ENCODE measurements at places on chromosomes 2 and 18. TPM values are rescaled to one million over a fixed set of nuclear protein-coding genes. Genes with fewer than 3 reads are reported as not detected.

The SLC9A4 gene
- total RNA-seq, result not detected

- DNase-seq, result no peak
Observed at GRCh38 chr18:37553633-37554398, 11.8 kb downstream of the CELF4 start.

- peak; percentile 35 for DNase-seq
Observed at GRCh38 chr2:219576505-219577388, 4.6 kb downstream of the INHA start.

DNA sequence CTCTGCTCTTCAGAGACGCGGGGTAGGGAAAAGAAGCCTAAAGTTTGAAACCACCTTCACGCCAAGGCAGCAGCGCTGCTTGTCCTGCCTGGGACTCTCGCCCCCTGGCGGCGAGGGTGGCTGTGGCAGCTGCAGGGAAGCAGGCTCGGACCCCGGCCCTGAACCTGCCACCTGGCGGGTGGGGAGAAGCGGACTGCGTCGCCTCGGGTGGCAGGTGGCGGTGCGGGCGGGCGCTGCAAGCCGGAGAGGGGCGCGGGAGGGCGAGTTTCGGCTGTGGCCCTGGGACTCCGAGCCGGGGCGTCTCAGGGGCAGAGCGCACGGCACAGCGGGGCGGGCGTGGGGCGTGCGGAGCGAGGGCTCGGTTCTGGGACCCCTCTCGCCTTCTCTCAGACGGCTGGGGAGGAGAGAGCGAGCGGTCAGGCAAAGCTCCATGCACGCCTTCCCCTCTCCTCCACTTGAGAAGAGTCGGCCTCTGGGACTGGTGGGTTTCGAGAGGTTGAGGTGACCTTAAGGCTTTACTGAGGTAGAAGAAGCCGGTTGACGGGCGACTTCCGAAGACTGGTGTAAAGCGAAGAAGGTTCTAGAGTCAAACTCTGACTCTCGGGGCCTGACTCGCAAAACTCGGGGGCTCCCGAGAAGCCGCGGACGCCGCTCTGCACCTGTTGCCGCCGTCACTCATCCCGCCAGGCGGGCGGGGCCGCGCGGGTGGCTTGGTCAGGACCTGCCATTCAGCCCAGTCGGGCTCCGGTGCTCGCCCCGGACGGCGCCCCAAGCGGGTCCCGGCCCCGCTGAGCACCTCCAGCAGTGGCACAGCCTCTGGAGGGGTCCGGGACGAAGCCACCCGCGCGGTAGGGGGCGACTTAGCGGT lies 1.1 kb upstream of the BOLL start:
- no peak for DNase-seq

DNA sequence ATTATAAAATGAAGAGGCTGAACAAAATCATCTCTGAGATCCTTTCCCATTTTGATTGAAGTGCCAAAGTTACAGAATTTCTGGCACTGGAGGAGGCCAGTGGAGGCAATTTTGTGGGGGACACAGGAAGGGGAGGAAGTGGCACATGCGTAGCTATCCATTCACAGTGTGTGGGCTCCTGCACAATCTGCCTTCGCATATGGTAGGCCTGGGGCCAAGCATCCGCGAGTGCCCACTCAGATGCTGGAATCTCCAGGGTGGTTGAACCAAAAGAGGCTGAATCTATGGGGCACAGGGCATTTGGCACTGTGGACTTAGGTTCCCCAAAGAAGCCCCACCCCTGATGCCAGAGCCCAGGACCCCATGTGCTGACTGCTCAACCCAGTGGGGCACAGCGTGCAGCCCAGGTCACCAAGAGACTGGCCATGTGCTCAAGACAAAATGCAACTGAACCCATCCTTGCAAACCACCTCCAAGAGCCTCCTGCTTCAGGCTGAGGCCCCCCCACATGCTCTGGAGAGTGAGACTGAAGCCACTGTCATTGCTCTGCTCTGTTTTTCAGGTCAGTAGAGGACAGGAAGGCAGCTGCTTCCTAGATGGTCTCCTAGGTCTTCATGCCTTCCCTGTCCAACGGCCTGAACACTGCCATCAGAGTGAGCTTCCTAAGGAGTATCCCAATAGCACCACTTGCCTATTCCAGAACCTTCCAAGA lies 28.5 kb downstream of the ST8SIA5 start:
- no peak for DNase-seq

- DNase-seq, result no peak
Observed at GRCh38 chr2:199583676-199584075, 125.9 kb upstream of the SATB2 start.

GRCh38 chr2:33238111-33238510 lies 238.3 kb upstream of the RASGRP3 start:
- peak; percentile 23 for DNase-seq

DNA sequence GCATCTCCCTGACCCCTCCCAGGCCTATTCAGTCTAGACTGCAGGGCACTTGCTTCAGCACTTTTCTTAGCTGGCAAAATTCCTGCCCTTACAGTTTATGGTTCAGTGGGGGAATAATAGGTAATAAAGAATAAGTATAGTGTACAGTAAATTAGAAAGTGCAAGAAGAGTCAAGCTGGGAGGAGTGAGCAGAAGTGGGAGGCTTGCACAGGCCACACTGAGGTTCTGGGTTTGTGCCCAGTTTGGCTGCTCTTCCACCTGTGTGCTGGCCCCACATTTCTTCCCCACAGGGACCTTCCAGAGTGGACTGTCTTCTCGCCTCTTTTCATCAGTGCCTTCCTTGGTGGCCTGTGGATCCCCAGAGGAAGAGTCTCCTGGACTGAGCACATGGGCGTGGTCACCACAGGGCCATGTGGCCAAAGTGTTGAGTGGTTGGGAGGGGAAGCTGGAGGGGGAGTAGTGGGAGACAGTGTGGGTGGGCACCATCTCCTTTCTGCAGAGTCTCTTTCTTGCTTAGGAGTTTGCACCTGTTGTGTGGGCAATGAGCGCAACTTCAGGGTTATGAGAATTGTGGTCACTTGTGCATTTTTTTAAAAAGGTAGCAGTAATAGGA lies 128.6 kb upstream of the ZSWIM2 start:
- no peak for DNase-seq

The CAVIN2 gene
- not detected for total RNA-seq

DNA sequence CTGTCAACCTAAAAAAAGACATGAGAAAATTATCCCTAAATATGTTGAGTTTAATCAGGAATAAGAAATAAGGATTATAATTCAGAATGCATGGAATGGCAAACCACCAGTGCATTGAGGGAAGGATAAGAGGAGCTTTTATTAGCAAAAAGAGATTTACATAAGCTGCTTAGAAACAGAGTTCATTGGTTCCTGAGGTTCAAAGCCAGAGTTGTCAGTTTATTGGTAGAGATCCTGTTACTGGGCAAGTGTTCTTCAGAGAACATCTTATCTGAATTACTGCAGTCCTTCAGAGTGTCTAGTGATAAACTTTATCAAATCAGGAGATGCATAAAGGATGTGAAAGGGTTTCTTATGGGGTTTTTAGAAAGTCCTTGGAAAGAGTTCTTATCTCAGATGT lies 76.0 kb upstream of the MEX3C start:
- DNase-seq, result no peak

DNA sequence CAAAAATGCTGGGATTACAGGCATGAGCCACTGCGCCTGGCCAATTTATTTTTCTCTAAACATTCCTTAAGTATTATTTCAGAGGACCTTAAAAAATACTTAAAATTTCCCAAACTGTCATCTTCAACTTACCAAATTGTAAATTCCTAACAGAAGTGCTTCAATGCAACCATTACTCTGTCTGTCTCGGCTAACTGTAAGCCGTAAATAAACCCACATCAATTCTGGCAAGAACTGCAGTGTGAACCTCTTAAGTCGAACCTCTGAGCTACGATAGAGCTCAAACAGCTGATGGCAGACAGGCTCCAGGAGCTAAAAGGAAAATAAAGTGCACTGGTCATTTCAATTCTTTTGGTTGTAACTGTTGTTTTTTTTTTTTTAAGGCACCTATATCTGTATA lies 53.4 kb upstream of the ORC2 start:
- no peak for DNase-seq

- DNase-seq, result peak; percentile 33
Observed at GRCh38 chr2:191869178-191869577, 22.3 kb upstream of the CAVIN2 start.

The C2orf72 gene
- total RNA-seq, result 0.48 TPM

DNA sequence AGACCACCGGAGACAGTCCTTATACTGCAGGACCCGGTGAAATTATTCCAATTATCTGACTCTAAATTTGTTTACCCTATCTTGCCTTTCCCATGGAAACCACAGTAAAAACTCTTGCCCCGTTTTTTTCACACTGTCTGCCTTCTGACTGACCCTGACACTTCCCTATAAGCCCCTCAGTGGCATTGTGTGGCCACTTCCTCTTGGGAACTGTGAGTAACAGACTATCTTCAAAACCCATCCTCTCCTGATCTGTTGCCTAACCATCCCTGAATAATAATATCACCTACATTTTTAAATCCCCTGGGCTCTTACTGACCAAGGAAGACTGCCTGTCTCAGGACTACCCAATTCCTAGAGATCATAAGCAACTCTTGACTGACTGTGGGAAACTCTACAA lies 42.6 kb upstream of the RNF152 start:
- DNase-seq, result no peak

The MAB21L4 gene
- total RNA-seq, result not detected

- peak; percentile 23 for DNase-seq
Observed at GRCh38 chr2:61536180-61536571, 2.0 kb downstream of the XPO1 start.

DNA sequence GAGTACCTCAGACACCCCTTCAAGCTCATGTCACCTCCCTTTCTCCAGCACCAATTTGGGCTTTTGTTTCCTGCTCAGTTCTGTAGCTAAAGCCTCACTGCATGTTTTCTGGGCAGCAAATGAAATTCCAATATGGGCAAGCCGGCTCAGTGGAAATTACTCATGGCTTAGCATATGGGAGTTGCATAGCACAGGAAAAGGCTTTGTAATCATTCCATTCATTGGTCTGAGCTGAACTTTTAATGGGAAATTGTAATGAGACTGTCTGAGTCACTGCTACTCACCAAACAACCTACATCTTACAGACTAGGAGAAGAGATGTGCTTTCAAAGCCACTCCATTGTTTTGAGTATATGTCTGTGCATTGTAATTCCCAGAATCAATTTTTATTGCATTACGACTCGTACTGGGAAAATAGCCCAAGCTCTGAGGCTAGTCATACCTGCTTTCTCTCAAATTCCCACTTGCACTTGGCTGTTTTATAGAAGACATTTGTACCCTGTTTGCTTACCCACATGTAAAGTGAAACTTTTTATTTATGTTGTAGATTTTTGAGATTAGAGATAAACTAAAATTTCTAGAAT lies 139.5 kb upstream of the LRATD1 start:
- DNase-seq, result peak; percentile 90

- DNase-seq, result no peak
Observed at GRCh38 chr2:43329637-43330036, 103.2 kb upstream of the ZFP36L2 start.

- DNase-seq, result peak; percentile 45
Observed at GRCh38 chr2:47373747-47374146, 29.2 kb upstream of the MSH2 start.

The E2F6 gene
- 22.0 TPM for total RNA-seq

The PXDN gene
- total RNA-seq, result 272 TPM

- peak; percentile 88 for DNase-seq
Observed at GRCh38 chr2:46269544-46270273, 27.5 kb upstream of the EPAS1 start.

The ANKRD44 gene
- 11.3 TPM for total RNA-seq

DNA sequence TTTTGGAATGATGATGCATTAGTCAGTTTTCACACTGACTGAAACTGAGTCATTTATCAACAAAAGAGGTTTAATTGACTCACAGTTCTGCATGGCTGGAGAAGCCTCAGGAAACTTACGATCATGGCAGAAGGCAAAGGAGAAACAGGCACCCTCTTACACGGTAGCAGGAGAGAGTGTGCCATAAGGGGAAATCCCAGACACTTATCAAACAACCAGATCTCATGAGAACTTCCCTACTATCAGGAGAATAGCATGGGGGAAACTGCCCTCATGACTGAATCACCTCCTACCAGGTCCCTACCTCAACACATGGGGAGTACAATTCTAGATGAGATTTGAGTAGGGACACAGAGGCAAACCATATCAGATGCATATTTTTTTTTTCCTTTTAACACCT lies 504.5 kb upstream of the VRK2 start:
- no peak for DNase-seq

The PLA2R1 gene
- 6.9 TPM for total RNA-seq

DNA sequence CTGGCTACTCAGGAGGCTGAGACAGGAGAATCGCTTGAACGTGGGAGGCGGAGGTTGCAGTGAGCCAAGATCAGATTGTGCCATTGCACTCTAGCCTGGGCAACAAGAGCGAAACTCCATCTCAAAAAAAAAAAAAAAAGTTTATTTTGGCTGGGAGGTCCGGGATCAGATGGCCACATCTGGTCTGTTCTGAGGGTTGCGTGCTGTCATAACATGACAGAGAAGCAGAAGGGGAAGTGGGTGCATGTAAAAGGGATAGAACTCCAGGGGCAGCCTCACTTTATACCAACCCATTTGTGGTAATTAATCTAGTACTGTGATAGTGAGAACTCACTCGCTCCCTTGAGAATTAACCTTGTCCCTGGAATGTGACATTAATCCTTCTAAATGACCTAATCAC lies 101.2 kb downstream of the PTPN4 start:
- DNase-seq, result no peak

The ATP6V1B1 gene
- total RNA-seq, result 0.68 TPM

The PRSS56 gene
- not detected for total RNA-seq

DNA sequence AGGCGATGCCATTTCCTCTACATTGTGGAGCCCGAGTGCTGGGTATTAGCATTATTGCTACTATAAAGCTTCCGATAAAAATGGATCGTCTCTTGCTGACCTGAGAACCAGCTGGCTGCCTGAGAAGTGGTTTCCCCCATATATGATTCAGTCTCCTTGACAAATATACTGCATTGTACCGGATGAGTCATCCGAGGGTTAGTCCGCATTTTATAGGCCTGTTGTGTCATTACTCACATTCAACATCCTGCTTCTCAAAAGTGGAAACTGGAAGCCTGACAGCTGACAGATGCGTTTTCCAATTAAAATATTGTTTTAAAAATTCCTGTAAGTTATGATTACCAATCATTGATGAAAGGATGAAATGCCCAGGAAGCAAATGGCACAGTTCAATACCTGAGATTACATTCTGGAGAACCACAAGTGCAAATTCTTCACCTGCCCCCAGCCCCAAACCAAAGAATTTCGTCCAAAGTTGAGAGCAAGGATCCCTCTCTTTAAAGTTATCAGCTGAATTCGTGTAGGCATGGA lies 65.7 kb downstream of the SPRED2 start:
- DNase-seq, result peak; percentile 98

DNA sequence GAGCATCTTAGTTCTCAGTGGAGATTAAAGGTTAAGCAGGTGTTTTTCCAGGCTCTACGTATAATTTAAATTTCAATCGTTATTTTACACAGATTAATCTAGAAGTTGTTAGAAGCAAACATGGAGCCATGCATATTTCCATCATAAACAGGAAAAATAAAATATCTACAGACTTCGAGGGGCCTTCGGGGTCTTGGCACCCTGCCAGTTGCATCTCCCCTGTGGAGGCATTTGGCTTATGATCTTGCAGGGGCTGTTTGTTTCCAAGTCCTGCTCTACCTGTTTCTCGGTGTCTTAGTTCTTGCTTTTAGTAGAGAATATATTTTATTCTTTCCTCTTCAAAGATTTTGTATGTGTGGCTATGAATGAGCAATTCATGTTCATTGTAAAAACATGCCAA lies 67.2 kb upstream of the FAM136A start:
- DNase-seq, result no peak

- DNase-seq, result no peak
Observed at GRCh38 chr2:53784436-53784835, 2.3 kb downstream of the ASB3 start.

The DES gene
- total RNA-seq, result 0.60 TPM
